ENCODE measurements at places on chromosomes 5 and 9.

DNA sequence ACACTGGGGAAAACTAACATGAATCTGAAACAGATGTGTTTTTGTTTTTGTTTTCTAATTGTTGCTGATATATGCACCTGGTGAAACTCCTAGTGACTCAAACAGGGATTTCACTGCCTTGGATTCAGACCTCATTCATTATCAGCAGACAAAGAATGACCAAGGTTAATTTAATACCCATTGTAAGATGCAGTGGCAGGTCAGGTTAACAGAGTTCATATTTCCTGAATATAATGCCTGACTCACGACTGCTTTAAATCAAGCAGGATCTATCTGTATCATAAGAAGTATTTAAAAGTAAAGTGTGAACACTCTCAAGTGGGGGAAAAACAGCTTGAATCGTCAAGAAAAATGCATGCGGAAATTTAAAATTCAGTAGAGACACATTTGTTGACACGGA is 5.5 kb downstream of the JAKMIP2 start:
- no peak for DNase-seq

- DNase-seq = no peak
Observed at GRCh38 chr9:68947842-68948569, 65.9 kb downstream of the PRKACG start.

GRCh38 chr5:134468921-134469400 is 56.5 kb upstream of the JADE2 start:
- DNase-seq = no peak

- peak; percentile 32 for DNase-seq
Observed at GRCh38 chr9:22976454-22976853, 529.8 kb downstream of the DMRTA1 start.

- DNase-seq = no peak
Observed at GRCh38 chr5:160452036-160452435, 30.4 kb downstream of the PTTG1 start.

GRCh38 chr5:171688696-171689495 is 96.7 kb upstream of the SMIM23 start:
- no peak for DNase-seq

DNA sequence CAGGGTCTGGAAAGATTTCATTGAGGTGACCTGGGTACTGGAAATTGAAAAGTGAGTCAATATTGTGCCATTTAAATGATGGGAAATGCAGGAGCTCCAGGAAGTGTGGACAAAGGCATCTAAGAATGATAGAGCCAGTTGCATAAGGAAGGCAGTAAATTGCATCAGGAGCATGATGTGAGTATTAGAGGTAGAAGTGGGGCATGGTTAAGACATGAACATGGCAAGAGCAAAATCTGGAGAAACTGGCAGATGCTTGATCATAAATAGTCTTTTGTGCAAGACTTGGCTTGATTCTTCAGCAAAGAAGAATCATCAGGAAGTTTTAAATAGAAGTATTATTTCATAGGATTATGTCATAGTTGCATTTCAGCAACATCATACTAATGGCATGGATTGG is 157.4 kb upstream of the PUM3 start:
- no peak for DNase-seq

DNA sequence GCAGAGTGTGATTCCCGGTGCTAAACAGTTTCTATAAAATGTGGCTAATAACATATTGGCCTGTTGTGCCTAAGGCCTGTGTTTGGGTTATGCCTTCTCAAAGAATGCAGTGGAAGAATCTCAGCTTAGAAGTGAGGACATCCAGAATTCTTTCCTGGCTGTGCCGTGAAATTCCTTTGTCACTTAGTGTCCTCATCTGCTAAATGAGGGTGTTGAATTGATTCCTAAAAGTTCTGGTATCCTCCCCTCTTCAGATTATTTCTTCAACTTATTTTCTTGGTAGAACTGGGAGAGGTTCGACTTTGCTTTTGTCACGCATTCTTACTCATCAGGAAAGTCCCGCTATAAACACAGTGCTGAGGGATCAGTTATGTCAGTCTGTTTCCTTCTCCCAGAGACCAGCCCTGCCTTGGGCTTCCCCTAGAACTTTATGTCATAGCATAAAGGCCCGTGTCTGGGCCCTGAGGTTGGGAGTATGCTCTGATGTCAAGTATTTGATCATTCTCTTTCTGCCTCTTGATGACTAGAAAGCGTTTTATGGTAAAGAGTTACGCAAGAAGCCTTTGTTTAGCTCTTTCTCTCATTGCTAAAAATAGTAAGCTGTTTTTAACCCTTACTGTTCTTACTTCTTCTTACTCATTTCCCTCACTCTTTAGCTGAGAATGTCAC is 29.5 kb downstream of the MTAP start:
- DNase-seq = peak; percentile 56

GRCh38 chr5:148843510-148844318 is 17.3 kb downstream of the ADRB2 start:
- DNase-seq = no peak

DNA sequence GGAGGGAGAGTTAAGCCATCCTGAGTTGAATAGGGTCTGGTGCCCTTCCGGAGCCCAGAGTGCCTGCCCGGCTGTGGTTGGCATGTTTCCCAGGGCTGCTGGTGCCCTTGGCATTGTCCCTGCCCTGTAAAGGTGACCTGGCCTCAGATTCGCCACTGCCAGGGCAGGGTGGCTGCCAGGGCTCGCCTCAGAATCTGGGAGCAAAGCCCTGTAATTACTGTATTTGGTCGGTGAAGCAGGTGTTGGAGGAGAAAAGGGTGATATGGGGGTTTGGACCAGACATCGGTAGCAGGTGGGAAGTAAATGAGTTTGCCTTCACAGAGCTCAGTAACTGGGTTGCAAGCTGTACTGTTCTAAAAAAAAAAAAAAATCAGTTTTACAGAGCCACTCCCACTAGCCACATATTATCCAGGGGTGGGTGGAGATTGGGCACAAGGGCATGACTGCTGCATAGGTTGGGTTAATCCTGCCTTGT is 47.6 kb downstream of the RGS3 start:
- no peak for DNase-seq

- no peak for DNase-seq
Observed at GRCh38 chr9:1598270-1598669, 416.9 kb upstream of the SMARCA2 start.

GRCh38 chr5:131394128-131394527 is 130.3 kb downstream of the CDC42SE2 start:
- no peak for DNase-seq

- DNase-seq = no peak
Observed at GRCh38 chr5:1447671-1448361, 2.6 kb upstream of the SLC6A3 start.

DNA sequence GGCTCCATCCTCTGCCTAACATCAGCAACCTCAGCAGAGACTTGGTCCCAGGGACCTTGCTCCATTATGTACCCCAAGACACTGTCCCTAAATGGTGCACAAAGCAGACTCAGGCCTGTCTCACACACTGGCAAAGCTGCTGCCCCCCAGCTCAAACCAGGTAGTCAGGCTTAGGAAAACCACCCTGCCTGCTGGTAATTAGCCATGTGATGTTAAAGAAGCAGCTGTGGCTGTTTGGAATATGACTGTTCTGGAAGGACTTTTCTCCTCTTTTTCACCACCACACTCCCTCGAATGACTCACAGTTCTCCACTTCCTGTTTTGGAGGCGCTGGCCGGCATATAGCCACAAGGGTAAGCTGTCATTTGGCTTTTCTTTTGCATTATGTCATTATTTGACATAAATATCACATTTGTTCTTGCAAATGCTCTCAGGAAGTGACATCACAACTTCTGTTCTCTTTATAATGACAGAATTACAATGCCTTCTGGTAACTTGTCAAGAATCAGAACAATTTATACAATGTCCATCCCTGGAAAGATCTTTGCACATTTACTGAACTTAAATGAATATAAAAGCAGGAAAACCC is 113.9 kb downstream of the SUSD1 start:
- DNase-seq = peak; percentile 91

- no peak for DNase-seq
Observed at GRCh38 chr9:93891050-93891449, 64.1 kb downstream of the BARX1 start.

DNA sequence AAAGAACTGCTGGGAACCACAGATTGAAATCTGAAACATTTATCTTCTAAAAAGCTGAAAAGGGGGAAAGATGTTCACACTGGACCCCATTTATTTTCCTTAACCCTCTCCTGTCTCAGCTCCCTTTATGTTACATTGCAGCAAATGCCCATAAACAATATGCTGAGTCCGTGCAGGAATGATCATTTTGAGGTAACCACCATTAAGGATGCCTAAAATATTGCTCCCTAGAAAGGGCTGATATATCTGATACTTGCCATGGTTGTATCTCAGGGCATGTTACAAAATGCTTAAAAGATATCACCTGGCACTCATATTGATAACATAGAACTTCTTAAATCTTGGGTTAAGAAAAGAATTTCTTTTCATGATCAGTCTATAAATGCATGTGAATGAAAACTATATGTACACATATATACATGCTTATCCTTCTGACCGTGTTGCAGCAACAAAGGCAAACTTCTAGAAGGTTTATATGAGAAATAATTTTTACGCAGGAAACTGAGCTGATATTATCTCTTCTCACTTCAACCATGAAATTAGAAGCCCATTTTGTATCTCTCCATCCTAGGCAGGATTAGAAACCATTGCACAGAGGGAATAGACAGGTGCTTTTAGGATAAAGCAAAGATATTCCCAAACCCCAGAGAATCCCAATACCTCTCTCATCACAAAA is 362.7 kb upstream of the SLC30A5 start:
- no peak for DNase-seq

- DNase-seq = no peak
Observed at GRCh38 chr5:113067635-113068344, 91.2 kb downstream of the DCP2 start.

GRCh38 chr9:123232332-123232731 is 36.1 kb downstream of the STRBP start:
- DNase-seq = no peak

GRCh38 chr5:119063579-119064379 is 7.1 kb upstream of the DMXL1 start:
- DNase-seq = no peak

- DNase-seq = peak; percentile 72
Observed at GRCh38 chr5:135714126-135714894, 120.2 kb upstream of the SLC25A48 start.

- peak; percentile 38 for DNase-seq
Observed at GRCh38 chr5:76521240-76521758, 101.9 kb downstream of the F2RL2 start.

GRCh38 chr9:128091144-128091543 is 23.1 kb downstream of the SLC25A25 start:
- DNase-seq = peak; percentile 73

- DNase-seq = no peak
Observed at GRCh38 chr9:120210274-120210673, 369.7 kb downstream of the CDK5RAP2 start.

GRCh38 chr9:36858805-36859375 is 175.2 kb downstream of the PAX5 start:
- DNase-seq = no peak

DNA sequence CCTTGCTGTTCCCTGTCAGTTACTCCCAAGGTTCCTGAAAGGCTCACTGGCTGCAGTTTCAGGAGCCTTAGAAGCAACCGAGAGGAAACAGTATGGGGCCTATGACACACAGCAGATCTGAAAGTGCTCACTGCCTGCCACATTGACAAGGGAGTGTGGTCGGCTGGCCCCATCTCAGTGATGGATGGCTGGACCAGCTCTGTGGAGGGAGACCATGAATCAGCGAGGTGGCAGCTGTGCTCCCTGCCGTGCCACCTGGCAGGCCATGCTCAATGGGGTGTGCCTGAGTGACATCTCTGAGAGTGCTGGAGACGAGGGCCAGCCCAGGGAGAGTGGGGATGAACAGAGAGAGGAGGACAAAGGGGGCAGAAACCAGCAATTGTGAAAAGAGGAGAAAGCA is 49.1 kb downstream of the DOCK2 start:
- DNase-seq = no peak

GRCh38 chr5:8360012-8360411 is 491.1 kb downstream of the MTRR start:
- DNase-seq = no peak

GRCh38 chr9:99029083-99029645 is 75.7 kb upstream of the TGFBR1 start:
- DNase-seq = no peak
